ENCODE measurements at places on chromosomes 5 and 9.

- DNase-seq = no peak
Observed at GRCh38 chr5:91499943-91500531, 116.9 kb upstream of the ARRDC3 start.

GRCh38 chr9:88478246-88478645, 56.7 kb upstream of the NXNL2 start:
- no peak for DNase-seq

GRCh38 chr5:76069061-76069735, 14.0 kb upstream of the SV2C start:
- DNase-seq = no peak

DNA sequence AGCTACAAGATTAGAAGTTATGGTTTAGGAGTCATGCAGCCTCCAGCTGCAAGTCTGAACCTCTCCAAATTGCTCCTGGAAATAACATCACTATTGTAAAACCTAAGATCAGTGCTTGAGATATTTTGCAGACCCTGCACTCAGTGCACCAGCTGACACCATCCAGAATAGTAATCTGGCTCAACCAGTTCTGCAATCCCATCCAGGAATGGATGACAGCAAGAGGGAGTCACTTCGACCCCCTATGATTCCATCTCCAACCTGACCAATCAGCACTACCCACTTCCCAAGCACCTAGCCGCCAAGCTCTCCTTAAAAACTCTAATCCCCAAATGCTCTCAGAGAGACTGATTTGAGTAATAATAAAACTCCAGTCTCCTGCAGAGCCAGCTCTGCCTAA, 37.9 kb upstream of the NR4A3 start:
- no peak for DNase-seq

GRCh38 chr5:141094481-141095262, at the start of gene PCDHB2:
Gene PCDHB2, plus strand, starts transcription at chr5:141094615. Its CDS starts 176 bp downstream, at chr5:141094791.
- DNase-seq = no peak

- DNase-seq = no peak
Observed at GRCh38 chr9:6506571-6506970, 93.6 kb downstream of the UHRF2 start.

- no peak for DNase-seq
Observed at GRCh38 chr5:81717226-81717625, 33.7 kb downstream of the SSBP2 start.

DNA sequence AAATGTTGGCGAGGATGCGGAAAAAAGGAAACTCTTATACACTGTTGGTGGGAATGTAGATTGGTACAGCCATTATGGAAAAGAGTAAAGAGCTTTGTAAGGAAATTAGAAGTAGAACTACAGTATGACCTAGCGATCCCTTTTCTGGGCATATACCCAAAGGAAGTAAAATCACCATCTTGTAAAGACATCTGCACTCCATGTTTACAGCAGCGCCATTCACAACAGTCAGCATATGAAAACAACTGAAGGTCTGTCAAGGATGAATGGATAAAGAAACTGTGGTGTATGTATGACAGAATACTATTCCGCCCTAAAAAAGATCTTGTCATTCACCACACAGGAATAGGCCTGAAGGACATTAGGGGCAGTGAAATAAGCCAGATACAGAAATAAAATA, 27.7 kb upstream of the SLC25A51 start:
- DNase-seq = no peak
